ENCODE measurements at places on chromosomes 13 and 19.
A peak's percentile ranks its signal among the peaks of the same experiment; 100 is the strongest.

DNA sequence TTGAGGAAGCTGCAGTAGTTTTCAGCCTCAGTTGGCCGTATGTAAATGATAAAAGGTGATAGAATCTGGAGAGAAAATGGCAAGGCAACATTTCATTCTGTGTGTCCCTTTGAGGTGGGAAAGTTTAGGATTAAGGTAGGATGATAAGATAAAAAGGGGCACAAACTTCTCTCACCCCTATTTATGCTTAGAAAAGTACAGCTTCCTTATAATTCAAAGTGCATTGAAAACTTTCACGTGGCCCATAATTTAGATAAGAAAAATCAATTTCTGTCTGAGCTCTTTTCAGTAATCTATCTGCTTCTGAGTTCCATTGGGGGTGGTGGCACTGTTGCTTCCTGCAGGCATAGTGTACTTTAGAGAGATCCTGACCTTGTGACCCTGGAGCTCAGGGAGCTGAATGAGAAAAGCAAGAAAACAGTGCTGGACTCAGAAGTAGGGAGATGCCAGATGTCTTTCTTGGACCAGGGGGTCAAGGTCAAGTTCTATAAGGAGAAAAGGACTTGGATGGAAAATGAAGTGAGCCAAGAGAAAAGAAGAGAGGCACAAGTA, 187.3 kb downstream of the NDFIP2 start:
- no peak for DNase-seq
- no peaks in the 10 kb centered on the region for H3K36me3 ChIP-seq
- H3K27ac ChIP-seq, result no peak overlapping the region
- no peaks in the 10 kb centered on the region for H3K4me1 ChIP-seq
- no peak overlapping the region for H3K4me3 ChIP-seq
- no peaks in the 10 kb centered on the region for H3K27me3 ChIP-seq

DNA sequence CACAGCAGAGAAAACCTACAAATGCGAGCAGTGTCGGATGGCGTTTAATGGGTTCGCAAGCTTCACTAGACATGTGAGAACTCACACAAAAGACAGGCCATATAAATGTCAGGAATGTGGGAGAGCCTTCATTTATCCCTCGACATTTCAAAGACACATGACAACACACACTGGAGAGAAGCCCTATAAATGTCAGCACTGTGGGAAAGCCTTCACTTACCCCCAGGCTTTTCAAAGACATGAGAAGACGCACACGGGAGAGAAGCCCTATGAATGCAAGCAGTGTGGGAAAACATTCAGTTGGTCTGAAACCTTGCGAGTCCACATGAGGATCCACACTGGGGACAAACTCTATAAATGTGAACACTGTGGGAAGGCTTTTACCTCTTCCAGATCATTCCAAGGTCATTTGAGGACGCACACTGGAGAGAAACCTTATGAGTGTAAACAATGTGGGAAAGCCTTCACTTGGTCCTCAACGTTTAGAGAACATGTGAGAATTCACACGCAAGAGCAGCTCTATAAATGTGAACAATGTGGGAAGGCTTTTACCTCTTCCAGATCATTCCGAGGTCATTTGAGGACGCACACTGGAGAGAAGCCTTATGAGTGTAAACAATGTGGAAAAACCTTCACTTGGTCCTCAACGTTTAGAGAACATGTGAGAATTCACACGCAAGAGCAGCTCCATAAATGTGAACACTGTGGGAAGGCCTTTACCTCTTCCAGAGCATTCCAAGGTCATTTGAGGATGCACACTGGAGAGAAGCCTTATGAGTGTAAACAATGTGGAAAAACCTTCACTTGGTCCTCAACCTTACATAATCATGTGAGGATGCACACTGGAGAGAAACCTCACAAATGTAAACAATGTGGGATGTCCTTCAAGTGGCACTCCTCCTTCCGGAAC, 16.8 kb downstream of the ZNF57 start:
- H3K27ac ChIP-seq, result no peak overlapping the region
- H3K27me3 ChIP-seq, result no peaks in the 10 kb centered on the region
- DNase-seq, result no peak
- no peaks in the 10 kb centered on the region for H3K4me1 ChIP-seq
- H3K4me3 ChIP-seq, result peak overlapping the region; percentile 65
- H3K36me3 ChIP-seq, result peaks cover 48% of the 10 kb centered on the region

DNA sequence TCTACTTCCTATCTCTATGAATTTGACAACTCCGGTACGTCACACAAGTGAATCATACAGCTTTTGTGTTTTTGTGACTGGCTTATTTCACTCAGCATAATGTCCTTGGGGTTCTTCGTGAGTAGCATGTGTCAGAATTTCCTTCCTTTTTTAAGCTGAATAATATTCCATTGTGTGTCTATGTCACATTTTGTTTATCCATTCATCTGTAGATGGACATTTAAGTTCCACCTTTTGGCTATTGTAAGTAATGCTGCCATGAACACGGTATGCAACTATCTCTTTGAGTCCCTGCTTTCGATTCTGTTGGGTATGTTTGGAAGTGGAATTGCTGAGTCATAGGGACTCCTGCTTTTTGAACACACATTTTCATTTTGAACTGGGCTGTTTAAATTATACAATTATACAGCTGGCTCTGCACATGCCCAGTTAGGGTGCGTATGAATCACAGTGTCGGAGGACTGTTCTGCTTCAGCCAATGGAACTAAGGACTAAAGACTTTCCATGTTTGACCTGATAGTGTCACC, 43.0 kb upstream of the C13orf42 start:
- peaks cover 25% of the 10 kb centered on the region for H3K36me3 ChIP-seq
- H3K27me3 ChIP-seq, result no peaks in the 10 kb centered on the region
- DNase-seq, result peak; percentile 28
- no peak overlapping the region for H3K27ac ChIP-seq
- H3K4me1 ChIP-seq, result peaks cover 4% of the 10 kb centered on the region

DNA sequence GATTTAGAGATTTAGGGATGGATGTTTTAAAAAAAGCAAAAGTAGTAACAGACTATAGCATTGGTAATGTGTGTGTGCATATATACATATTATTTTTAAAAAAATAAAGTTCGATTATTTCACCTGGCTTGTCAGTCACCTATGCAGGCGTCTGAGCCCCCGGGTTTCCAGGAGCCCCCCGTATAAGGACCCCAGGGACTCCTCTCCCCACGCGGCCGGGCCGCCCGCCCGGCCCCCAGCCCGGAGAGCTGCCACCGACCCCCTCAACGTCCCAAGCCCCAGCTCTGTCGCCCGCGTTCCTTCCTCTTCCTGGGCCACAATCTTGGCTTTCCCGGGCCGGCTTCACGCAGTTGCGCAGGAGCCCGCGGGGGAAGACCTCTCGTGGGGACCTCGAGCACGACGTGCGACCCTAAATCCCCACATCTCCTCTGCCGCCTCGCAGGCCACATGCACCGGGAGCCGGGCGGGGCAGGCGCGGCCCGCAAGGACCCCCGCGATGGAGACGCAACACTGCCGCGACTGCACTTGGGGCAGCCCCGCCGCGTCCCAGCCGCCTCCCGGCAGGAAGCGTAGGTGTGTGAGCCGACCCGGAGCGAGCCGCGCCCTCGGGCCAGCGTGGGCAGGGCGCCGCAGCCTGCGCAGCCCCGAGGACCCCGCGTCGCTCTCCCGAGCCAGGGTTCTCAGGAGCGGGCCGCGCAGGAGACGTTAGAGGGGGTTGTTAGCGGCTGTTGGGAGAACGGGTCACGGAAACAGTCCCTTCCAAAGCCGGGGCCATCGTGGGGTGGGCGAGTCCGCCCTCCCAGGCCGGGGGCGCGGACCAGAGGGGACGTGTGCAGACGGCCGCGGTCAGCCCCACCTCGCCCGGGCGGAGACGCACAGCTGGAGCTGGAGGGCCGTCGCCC, 840 bp upstream of the CCNA1 start:
- H3K36me3 ChIP-seq, result no peaks in the 10 kb centered on the region
- DNase-seq, result no peak
- peaks cover 67% of the 10 kb centered on the region for H3K27me3 ChIP-seq

DNA sequence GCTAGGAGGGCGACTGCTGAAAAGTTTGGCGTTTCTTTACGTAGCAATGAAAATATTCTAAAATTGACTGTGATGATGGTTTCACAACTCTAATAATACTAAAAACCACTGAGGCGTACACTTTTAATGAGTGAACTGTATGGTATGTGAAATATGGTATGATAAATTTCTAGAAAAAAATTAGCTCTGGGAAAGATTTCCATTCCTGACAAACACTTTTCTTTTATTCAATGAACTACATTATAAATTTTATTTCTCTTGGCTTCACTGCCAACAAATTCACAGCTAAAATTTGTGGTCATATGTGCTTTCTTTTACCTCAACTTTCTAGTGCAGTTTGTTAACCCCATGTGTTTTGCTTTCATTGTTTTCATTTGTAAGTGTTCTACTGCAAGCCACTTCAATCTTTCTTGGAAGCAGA, 11.1 kb downstream of the ZC3H13 start:
- no peak overlapping the region for H3K4me3 ChIP-seq
- H3K36me3 ChIP-seq, result peaks cover 53% of the 10 kb centered on the region
- H3K27ac ChIP-seq, result no peak overlapping the region
- no peak for DNase-seq

DNA sequence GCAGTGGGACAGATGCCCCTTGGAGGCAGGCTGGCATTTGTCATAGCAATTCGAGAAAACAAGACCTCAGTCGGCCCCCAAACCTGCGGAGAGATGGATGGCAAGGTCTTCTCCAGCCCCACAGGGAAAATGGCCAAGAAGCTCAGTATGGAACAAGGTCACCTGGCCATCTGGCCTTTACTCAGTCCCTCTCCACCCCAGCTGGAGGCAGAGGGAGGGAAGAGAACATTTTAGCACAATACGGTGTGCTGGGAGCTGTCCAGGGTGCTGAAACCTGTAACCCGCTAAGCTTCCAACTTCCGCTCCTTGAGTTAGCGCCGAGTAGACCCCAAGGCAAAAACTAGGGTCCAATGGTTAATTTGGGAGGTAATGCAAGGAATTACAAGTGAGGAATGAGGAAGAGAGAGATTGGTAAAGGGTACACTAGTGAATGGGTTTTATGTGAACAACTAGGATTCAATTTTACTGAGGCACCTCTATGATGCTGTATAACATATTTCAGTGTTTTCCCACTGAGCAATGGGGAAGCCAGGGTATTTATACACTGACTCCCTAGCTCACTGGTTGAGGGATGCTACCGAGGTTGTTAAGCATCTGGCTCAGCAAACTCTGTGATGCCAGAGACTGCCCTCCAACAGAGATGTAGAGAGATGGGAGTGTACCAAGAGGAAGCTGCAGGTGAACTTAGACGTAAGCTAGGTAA, 64.3 kb downstream of the CACNA1A start:
- no peaks in the 10 kb centered on the region for H3K27me3 ChIP-seq
- no peaks in the 10 kb centered on the region for H3K36me3 ChIP-seq
- no peak overlapping the region for H3K27ac ChIP-seq
- H3K4me3 ChIP-seq, result no peak overlapping the region
- peak; percentile 89 for DNase-seq

GRCh38 chr19:57096685-57097361, 23.0 kb upstream of the USP29 start:
- no peaks in the 10 kb centered on the region for H3K27me3 ChIP-seq
- H3K27ac ChIP-seq, result no peak overlapping the region
- H3K36me3 ChIP-seq, result no peaks in the 10 kb centered on the region
- H3K4me1 ChIP-seq, result no peaks in the 10 kb centered on the region

DNA sequence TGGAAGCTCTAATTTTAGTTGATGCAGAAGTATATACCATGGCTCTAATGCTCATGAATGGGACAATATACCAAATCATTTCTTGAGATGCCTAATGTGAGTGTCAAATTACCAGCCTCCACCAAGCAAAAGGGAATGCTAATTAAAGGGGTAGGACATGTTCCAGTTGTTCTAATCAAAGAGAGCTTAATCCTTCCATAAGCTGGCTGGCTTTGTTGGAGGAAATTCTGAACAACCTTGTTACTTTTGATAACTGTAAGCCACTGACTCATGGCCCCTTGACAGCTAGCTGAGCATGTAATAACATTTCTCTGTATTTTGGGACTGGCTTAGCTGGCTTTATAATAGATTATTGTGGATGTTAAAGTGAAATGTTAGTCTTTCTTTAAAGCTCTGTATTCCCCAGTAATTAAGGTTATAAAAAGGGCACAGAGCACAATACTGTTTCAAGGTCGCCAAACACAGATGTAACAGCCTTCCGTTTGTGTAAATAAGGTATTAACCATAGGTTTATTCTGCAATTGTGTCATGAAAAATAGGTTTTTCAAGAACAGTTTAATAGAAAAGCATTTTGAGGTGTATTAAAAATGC, 1194.0 kb downstream of the PCDH9 start:
- no peak overlapping the region for H3K4me3 ChIP-seq
- no peak for DNase-seq
- H3K27me3 ChIP-seq, result no peaks in the 10 kb centered on the region
- no peak overlapping the region for H3K27ac ChIP-seq

- H3K27me3 ChIP-seq, result no peaks in the 10 kb centered on the region
- H3K36me3 ChIP-seq, result no peaks in the 10 kb centered on the region
- no peak overlapping the region for H3K27ac ChIP-seq
- H3K4me3 ChIP-seq, result no peak overlapping the region
- no peaks in the 10 kb centered on the region for H3K4me1 ChIP-seq
Observed at GRCh38 chr13:92843549-92843948, 383.1 kb upstream of the GPC6 start.

DNA sequence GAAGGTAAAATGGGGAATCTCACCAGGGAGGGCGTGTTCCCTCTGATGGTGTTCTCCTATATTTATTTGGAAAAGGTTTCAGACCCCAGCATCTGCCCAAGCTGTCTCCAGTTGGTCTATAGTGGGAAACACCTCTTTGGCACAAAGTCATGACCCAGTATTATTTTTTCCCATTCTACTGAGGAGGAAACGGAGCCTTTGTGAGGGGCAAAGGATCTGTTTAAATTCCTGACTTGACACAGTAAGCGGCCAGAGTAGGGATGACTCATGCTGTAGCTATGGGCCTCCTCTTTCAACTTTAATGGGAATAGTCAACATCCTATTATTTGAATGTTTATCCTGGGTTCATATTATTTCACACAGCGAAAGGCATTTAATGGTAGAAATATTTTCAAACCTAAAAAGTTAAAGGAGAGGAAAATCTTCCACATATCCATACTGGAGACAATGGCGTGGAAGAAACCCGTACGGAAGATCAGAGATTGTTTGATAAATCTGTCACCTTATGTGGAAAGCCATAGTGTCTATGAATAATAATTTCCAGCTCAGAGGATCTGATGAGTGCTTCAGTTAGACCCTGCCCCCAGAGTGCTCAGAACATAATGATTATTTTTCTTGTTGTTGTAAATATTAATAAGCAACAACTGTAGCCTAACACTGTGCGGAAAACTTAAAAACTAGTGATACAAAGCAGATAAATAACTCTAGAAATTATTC, 126.0 kb downstream of the FOXO1 start:
- H3K4me1 ChIP-seq, result peaks cover 16% of the 10 kb centered on the region
- no peaks in the 10 kb centered on the region for H3K36me3 ChIP-seq
- peak; percentile 75 for DNase-seq
- no peak overlapping the region for H3K4me3 ChIP-seq

DNA sequence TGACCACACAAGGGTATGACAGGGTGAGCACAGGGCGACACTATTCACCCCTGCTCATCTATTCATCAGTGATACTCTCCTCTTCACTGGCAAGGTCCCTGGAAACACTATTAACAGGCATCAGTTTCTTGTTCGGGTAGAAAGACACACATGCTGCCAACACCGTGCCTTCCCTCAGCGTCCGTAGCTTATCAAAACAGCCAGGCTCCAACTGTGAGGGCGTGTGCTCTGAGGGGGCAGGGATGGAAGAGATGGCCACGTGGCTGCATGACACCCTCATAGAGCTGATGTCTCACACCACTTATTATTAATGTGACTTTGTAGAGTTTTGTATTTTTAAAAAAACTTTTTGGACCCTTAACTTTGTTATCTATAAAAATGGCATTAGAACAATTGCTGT, 160.3 kb downstream of the ITGBL1 start:
- H3K4me1 ChIP-seq, result no peaks in the 10 kb centered on the region
- no peak overlapping the region for H3K27ac ChIP-seq
- no peak overlapping the region for H3K4me3 ChIP-seq
- no peak for DNase-seq
- H3K36me3 ChIP-seq, result no peaks in the 10 kb centered on the region

Measured in endodermal cell (in vitro differentiated cells).